Pulmonary artery endothelial cell (primary cell): ENCODE measurements at places on chromosomes 7 and 10. TPM values are rescaled to one million over a fixed set of nuclear protein-coding genes. Genes with fewer than 3 reads are reported as not detected.
A peak's percentile ranks its signal among the peaks of the same experiment; 100 is the strongest.

DNA sequence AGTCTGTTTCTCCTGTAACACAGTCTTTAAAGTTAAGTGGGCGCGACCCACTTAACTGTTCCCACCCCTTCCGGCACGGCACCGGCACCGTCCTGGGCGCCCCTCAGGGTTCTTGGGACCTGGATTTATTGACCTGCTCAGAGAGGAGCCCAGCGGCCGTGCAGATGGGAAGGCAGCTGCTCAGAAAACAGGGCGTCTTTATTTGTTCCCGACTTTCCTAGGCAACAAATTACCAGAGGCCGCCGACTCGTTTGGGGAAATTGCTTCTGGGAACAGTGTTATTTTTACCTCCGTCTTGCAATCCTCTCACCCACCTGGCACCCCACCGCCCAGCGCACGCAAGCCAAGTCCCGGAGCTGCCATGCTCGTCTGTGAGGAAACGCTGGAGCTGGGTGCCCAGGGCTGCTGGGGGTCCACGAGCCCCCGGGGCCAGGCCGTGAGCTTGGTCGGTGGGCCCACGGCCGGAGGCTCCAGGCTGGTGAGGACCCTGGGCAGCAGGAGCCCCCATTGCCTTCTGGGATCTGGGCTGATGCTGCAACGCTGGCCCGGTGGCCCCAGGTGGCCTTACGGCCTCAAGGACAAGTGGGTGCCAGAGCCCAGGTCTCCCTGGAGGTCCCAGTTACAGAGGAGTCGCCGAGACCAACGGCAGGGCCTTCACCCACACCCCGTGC is 14.9 kb upstream of the ADGRA1 start:
- DNase-seq: no peak

GRCh38 chr7:128873234-128873633 is 10.6 kb downstream of the ATP6V1F start:
- no peak for DNase-seq

- DNase-seq: no peak
Observed at GRCh38 chr10:47023237-47024045, 112.2 kb downstream of the PTPN20 start.

GRCh38 chr7:93515144-93515543 is 59.4 kb downstream of the CALCR start:
- DNase-seq: no peak

DNA sequence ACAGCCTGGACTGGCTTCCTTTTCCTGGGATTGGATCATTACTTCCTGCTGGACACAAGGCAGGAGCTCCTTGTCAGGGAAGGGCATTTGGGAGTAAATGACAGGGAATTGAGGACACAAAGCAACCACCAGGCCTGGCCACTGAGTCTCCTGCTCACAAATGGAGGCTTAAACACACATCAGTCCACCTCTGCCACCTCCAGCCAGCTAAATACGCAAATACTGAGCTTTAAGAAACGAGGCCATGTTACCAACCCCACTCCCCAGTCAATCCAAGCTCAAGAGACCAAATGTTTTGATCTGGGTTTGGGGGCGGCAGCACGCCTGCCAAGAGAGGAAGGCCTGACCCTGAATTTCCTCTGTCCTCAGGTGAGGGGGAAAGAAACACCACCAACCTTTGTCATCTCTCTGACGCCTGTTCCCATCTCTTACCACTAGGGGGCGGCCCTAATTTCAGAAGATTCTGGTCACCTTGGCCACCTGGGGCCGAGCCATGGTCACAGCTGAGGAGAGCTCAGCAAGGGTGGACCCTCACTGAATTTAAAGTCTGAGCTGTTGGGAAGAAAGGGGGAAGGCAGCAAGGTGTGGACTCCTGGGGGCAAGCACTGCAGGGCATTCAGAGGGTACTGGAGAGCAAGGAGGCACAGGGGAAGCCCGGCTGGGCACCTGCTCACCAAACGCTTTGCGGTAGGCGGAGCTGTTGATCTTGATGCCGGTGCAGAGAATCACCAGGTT is 16.5 kb downstream of the AIFM2 start:
- no peak for DNase-seq

DNA sequence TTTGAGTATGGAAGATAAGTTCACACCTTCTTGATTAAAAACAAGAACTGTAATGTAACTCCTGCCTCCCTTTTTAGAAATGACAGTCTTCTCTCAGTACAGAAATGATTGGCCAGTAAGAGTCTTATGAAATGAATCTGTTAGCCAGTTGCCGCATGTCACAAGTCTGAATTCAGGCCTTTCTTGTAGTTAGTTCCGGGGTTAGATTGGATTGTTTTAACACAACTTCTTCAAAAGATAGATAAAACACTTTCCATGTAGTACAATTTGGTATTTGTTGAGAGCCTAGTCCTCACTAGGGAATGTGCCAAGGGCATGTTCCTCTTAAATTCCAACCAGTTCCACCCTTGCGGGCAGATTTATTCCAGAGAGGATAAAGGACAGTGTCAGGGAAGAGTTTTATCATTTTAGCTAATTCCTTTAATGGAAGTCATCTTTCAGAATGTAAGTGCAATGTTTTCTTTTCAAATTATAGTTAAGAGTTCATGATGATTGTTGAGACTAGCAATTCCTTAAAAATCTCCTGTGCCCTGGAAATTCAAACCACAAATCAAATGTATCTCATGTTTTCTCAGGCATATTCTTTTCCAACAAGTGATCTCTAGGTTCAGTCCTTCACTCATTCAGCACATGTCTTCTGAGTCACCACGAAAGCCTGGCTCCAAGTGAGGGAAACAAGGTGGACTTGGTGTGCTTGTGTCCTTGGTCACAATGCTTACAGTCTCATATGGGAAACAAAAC is 4.1 kb downstream of the FHIP2A start:
- no peak for DNase-seq

GRCh38 chr7:75072981-75073283 is 670 bp downstream of the RCC1L start:
- DNase-seq: no peak

DNA sequence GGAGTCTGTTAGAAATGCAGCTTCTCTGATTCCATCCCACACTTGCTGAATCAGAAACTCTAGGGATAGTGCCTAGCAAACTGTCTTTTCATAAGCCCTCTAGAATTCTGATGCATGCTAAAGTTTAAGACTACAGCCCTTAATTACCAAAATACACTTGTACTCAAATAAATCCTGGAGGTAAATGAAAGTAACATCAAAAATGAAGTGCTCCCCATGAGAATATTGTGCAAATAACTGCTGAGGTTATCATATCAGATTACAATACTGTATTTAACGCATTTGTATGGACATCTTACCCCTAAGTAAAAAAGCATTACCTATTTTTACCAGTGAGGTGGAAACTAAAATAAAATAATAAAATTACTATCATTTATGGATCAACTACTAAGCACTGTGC is 104.7 kb downstream of the CHCHD3 start:
- DNase-seq: no peak

DNA sequence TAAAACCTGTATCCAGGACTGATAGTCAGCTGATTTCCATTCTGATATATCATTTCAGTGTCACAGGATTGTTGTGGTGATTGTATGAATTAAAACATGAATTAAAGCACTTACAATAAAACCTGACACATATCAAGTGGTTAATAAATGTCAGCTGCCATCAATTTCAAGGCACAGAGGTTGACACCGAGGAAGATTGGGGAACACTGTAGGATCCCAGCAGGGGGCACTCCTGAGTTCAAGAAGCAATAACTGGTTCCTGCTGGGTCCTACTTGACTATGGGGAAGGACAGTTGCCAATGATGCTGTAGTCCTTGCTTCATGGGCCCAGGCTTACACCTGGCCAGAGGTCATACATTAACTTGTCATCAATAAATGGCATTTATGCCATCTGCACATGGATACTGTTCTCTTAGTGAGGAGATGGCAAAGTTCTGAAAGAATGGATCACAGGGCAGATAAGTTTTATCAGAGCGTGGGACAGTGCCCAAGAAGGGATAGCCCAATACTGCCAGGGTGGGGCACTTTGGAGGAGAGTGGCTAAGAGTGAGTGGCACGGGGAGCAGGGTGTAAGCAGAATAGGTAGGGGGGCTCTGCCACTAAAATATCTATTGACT is 24.1 kb downstream of the FZD1 start:
- no peak for DNase-seq

- peak; percentile 69 for DNase-seq
Observed at GRCh38 chr10:104327745-104328645, 10.3 kb downstream of the ITPRIP start.

DNA sequence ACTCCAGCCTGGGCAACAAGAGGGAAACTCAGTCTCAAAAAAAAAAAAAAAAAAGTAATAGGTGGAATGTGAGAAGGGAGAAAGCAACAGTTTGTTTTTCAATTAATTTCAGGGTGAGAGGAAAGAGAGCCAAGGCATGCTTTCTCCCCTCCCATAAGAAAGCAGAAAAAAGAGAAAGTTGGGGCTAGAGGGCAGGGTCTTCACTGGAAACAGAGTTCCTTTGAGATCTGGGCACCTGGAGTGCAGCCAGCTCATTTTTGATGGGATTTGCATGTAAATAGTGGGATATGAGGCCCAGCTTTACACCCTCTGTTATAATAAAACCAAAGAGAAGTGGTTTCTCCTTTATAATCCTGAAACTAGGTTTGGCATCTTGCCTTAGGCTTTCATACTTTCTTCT is 13.8 kb upstream of the STOX1 start:
- no peak for DNase-seq

Gene BAIAP2L1
- total RNA-seq: under 0.01 and 0.04 TPM in 2 replicates

Gene ZNF25
- 6.5 and 7.4 TPM in 2 replicates for total RNA-seq

Gene AKR1C1
- 9.1 and 10.5 TPM in 2 replicates for total RNA-seq

Gene TAF5
- 4.7 and 10.5 TPM in 2 replicates for total RNA-seq

Gene HMX2
- not detected in 2 replicates for total RNA-seq

Gene MSMB
- total RNA-seq: not detected in 2 replicates

Gene CALY
- total RNA-seq: not detected in 2 replicates

Gene ASB10
- total RNA-seq: not detected in 2 replicates
